Gastrocnemius medialis (tissue), 4 donors: ENCODE measurements at places on chromosomes 2 and 18. TPM values are rescaled to one million over a fixed set of nuclear protein-coding genes. Genes with fewer than 3 reads are reported as not detected.

Gene ACADL
- 4.1 TPM for total RNA-seq

Gene VIL1
- 0.03 TPM for total RNA-seq

Gene ANKRD30B
- not detected for total RNA-seq

Gene TEKT4
- total RNA-seq: not detected

Gene PSMD14
- 139 TPM for total RNA-seq

Gene CDKL4
- total RNA-seq: not detected

Gene UBR3
- total RNA-seq: 247 TPM

Gene ERICH2
- not detected for total RNA-seq

Gene SLC5A7
- not detected for total RNA-seq

Gene FAP
- total RNA-seq: not detected

Gene CPSF3
- 24.4 TPM for total RNA-seq

Gene STARD6
- not detected for total RNA-seq

Gene SLC14A1
- total RNA-seq: 6.5 TPM

Gene NOL4
- not detected for total RNA-seq

Gene LYG2
- total RNA-seq: not detected

Gene RNF144A
- 15.0 TPM for total RNA-seq

Gene LCT
- not detected for total RNA-seq

Gene CABLES1
- 1.4 TPM for total RNA-seq

Gene PAIP2B
- 17.2 TPM for total RNA-seq

Gene PTPRN
- not detected for total RNA-seq

Gene TUBB8B
- total RNA-seq: not detected

Gene IMPA2
- total RNA-seq: 286 TPM

Gene DPP10
- not detected for total RNA-seq
